ENCODE measurements at places on chromosomes 4 and X.
A peak's percentile ranks its signal among the peaks of the same experiment; 100 is the strongest.

DNA sequence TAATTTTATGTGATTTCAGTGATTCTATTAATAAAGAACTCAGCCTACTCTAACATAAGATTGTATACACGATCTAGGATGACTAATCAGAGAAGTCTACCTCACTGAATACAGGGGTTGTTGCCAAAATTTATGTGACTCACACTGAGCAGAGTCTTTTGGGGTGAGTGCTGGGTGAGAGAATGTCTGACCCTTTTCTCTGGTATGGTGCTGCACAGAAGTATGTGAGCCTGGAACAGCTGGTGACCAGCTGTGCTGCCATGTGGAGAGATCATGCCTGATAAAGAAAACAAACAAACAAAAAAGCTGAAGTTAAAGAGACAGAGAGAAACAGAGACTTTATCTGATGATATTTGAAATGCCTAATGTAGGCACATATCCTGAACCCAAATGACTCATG, 618.1 kb upstream of the GRIA3 start:
- DNase-seq, result no peak

- no peak for DNase-seq
Observed at GRCh38 chrX:52811065-52811625, at the start of gene XAGE5. XAGE5 (plus strand) TSS chrX:52811287; CDS start chrX:52812567, 1,280 bp downstream.

DNA sequence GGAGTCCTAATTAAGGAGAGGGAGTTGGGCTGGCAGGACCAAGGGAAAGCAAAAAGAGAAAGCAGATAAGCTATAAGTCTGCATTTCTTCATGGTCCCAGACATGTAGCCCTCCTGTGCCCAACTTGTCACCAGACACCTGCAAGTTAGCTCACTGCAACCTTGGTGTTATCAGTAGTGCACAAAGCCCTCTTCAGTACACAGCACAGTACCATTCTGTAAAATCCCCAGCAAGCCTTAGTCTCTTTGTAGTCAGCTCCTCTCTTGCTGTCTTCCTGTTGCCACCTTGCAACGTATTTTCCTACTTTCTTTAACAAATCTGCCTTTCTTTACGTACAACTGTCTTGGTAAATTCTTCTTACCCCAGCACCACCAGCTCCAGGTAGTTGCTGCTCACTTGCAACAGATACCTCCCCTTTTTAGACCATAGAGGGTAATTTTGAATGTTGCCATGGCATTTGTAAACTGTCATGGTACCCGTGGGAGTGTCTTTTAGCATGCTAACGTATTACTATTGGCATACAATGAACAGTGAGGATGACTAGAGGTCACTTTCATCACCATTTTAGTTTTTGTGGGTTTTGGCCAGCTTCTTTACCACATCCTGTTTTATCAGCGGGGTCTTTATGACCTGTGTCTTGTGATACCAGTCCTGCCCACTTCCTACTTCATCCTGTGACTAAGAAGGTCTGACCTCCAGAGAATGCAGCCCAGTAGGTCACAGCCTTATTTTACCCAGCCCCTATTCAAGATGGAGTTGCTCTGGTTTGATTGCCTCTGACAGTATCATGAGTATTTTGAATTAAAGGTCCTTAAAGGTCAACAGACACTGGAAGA, 28.3 kb upstream of the AP1S2 start:
- no peak for DNase-seq

- no peak for DNase-seq
Observed at GRCh38 chr4:6107886-6108285, 89.7 kb upstream of the C4orf50 start.

DNA sequence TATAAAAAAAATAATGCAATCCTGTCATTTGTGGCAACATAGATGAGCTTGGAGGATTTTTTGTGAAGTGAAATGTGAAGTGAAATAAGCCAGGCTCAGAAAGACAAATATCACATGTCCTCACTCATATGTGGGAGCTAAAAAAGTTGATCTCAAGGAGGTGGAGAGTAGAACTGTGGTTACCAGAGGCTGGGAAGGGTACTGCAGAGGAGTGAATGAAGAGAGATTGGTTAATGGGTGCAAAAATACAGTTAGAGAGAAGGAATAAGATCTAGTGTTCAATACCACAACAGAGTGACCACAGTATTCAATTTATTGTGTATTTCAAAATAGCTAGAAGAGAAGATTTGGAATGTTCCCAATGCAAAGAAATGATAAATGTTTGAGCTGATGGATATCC, 13.4 kb upstream of the ZCCHC18 start:
- no peak for DNase-seq

DNA sequence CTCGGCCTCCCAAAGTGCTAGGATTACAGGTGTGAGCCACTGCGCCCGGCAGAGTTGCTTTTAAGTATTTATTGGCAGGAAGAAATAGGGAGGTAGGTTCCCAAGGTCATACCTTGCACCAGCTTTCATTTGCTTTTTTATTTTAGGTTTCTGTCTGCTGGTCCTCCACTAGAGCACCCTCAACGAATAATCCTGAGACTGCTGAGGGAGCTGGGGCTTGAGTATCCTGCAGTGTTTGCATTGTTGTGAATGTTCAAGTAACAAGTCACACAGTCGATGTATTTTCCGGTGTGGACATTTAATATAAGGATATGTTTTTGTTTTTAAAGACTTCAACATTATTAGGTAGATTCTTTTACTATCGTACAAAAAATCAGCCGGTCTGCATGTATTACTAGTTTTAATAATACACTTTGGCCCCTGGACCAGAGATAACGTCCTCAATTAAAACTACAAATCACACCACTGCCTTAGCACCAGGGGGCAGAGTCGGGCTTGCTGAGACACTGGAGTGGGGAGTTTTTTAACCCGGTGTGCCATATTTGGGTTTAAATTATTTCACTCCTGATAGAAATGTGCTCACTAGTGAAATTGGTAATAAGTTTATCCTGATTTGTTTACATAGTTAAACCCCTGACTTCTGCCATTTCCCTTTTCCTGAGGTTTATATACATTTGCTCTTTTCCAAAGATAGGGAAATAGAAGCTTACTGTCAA, 11.6 kb downstream of the SMIM20 start:
- DNase-seq, result peak; percentile 47

DNA sequence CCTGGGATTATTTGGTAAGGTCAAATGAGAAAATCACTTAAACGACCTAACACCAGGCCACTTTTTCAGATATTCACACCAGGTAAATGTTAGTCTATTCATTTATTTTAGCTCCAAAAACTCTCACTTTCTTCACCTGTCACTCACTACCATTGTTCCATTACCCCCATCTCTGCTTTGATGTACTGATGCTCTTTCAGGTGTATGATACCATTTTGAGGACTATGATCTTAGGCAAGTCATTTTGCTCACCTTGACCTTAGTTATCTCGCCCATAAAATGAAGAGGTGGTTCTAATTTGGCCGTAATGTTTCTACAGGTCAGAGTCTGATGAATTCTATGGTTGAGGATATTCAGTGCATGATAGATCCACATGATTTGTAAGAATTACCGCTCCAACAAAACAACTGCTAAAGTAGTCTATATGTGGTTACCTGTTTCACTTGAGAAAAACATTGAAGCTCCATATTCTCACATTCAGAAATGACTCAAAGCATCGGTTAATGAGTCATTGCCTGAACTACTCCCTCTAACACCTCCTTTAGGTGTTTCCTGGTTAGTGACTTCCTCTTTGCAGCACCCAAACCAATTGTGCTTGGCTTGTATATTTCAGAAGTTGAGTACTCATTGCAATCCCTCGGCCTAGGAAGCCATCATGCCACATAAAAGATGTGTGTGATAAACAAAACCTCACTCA, 4.5 kb downstream of the DTHD1 start:
- DNase-seq, result no peak

- DNase-seq, result no peak
Observed at GRCh38 chrX:130245441-130245840, 23.3 kb downstream of the ZNF280C start.

- DNase-seq, result no peak
Observed at GRCh38 chr4:81509191-81509590, 37.5 kb upstream of the RASGEF1B start.

GRCh38 chr4:152209772-152210493, 326.0 kb downstream of the FBXW7 start:
- no peak for DNase-seq

GRCh38 chrX:138001226-138001625, 435.3 kb downstream of the ZIC3 start:
- DNase-seq, result no peak

DNA sequence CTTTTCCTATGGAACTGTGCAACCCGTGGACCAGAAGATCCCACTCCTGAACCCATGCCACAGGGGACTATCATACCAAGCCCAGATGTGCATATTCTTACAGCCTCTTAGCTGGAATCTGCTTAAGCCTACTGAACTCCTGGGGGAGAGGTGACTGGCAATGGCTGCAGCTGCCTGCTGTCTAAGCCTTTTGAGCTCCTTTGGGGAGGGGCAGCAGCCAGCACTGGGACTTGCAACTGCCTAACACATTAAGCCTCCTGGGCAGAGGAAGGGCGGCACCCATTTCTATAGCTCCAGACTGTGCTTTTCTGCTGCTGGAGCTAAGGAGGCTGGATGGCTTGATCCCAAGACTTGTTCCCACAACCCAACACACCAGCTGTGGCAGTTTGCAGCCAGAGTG, 117.9 kb upstream of the VEGFC start:
- no peak for DNase-seq

DNA sequence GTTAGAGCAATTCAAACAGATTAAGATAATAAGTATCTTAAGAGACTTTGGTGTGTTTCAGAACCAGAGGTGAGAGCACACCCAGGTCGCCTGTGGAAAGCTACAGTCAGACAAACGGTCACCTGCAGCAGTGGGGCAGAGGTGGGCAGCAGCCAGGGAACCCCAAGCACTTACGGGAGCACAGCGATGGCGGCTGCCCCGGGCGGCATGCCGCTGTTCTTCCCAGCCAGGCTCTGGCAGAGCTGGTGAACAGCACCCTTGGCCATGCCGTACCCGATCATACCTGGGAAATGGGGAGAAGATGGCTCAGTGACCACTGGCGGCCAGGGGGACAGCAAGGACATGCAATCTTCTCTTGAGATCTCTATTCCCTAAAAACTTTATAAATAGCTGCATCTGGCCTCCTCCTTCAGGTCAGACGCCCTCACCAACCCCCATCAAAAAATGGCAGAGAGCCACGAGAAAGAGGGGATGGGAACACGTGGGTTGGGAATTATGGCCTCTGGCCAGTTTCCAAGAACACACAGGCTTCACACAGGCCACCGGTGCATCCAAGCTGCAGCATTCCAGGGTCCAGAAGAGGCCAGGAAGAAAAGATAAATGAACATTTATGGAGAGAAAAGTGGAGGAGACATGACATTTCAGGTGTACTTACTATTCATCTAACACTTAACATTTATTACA, 19.7 kb downstream of the QDPR start:
- peak; percentile 19 for DNase-seq

- DNase-seq, result no peak
Observed at GRCh38 chr4:147481577-147482109, 746 bp downstream of the EDNRA start.

- no peak for DNase-seq
Observed at GRCh38 chrX:28225513-28225912, 244.3 kb upstream of the DCAF8L1 start.

- DNase-seq, result no peak
Observed at GRCh38 chrX:23548164-23548563, 119.1 kb upstream of the PRDX4 start.

DNA sequence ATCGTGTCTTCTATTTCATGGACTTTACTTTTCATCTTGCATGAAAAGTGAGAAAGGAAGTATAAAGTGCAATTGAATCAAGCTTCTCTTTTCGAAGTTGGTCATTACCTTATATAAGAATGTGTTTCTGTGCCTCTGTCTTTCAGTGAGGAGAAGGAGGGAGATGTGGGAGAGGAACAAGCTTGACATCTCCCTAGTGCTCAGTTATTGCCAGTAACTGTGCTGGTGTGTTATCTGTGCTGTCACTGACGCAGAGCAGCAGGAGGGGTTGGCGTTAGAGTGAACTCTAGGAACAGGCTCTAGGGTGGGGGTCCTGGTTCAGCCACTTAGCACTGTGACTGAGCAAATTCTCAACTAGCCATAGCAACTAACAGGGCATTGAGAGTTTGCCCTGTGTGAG, 34.0 kb upstream of the TBC1D9 start:
- DNase-seq, result no peak

DNA sequence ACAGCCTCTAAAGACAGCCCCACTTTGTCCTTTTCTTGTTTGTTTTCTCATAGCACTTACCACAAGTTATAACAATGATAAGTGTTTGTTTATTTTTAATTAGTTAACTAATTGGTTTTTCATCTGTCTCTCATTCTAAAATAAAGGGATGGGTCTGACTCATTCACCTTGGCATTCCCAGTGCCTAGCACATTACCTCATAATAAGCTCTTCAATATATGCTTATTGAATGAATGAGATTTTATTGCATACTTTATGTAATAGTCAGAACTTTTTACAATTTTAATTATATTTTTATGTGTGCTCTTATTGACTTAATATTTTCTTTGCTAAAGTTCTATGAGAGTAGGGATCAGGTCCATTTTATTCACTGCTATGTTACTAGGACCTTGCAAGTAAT, 22.8 kb upstream of the PRKG2 start:
- DNase-seq, result no peak

- peak; percentile 19 for DNase-seq
Observed at GRCh38 chr4:161320377-161320776, 843.4 kb downstream of the FSTL5 start.

DNA sequence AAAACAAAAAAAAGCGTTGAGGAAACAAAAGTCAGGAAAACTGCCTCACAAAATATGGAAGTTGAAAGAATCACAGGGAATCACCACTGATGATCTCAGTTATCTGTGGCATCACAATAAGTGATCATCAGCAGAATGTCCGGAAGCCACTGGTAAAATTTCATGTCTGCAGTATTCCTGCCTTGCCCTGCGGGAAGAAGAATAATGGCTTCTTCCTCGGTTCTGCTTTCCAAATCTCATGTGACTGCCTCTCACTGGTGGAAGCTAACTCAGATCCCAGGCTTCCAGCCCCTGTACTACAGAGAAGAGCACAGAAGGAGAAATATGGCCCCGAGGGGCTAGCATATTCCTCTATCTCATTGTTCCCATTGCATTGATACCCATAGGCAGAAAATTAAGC, 12.7 kb upstream of the ZNF330 start:
- no peak for DNase-seq

- peak; percentile 59 for DNase-seq
Observed at GRCh38 chrX:19332983-19333382, 10.7 kb upstream of the PDHA1 start.

- peak; percentile 35 for DNase-seq
Observed at GRCh38 chr4:74365761-74366160, 816 bp downstream of the EREG start.

DNA sequence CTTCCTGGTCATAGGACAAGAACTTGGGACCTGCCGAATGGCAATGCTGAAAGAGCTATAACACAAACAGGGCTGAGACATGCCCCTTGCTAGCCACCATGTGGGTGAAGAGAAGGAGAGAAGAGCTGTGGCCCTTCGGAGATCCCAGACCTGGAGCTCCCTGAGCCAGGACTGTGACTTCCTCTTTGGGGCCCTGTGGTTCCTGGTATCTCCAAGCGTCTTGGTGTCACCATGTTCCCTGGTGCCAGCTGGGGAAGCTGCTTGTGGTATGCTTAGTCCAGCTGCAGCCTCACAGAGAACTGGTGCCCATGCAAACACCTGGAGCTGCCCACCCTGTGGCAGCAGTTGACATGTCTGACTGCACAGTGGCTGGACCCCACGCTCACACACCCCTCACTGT, 68.5 kb downstream of the NDNF start:
- no peak for DNase-seq

- no peak for DNase-seq
Observed at GRCh38 chrX:95718746-95719145, 965.9 kb upstream of the DIAPH2 start.
